ENCODE measurements at places on chromosomes 12 and 14.

- no peak for DNase-seq
Measured at GRCh38 chr12:130559806-130560205, 156.3 kb downstream of the RIMBP2 start.

DNA sequence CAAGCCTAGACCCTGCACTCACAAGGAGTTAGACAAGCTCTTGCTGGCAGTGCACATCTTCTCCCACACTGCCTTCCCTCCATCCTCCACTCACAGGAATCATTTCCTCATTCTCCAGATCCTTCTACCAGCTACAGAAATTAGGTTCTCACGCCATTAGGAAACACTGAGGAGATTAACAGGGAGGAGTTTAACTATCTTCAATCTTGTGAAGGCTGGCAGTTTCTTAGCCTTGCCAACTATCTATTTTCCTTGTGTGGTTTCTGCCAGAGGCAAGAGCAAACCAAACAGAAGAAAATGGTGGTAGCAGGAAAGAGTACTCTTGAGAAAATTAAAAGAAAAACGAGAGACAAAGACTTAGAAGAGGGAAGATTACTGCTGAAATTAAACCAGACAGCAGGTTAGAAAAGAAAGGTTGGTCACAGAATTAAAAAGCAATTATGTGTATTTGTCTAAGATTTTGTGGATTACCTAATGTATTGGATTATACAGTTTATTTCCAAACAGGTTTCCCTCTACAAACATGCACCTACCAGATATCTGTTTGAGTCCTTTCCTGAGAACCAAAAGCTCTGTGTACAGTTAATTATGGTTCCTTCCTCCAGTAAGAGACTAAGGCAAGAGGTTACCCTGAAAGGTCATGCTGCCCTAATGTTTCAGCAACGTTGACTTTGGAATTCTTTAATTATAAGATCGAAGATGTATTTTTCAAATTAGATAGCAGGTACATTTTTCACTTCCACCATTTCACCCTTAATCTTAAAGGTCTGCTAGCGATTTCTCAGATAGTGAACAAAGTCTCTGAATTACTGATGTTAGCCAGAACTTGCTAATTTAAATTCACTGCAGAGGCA, 5.0 kb downstream of the RERG start:
- no peak for DNase-seq

GRCh38 chr12:121246893-121247557, 37.1 kb downstream of the P2RX4 start:
- DNase-seq, result no peak

DNA sequence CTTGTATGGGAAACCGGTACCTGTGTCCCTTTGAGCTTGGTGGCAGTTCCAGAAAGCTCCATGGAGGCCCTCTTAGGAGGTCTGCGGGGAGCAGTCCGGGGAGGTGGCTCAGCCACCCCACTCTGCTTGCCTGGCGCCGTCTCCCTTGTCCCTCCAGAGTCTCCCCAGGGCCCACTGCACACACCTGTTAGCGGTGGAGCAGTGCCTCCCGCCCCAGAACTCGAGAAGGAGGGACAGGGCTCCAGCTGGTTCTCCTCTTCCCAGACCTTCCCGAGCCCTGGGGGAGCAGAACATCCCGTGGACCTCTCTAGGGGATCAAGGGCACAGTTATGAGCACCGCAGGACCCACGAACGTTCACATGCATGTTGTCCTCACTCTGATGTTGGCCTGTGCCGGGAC, 10.8 kb downstream of the ASPG start:
- DNase-seq, result no peak

GRCh38 chr14:100750762-100751699, 24.3 kb downstream of the DLK1 start:
- no peak for DNase-seq

GRCh38 chr12:57027805-57028153, 11.4 kb upstream of the TAC3 start:
- DNase-seq, result no peak

- peak; percentile 98 for DNase-seq
Measured at GRCh38 chr12:120199595-120200306, 1.2 kb downstream of the RPLP0 start.

- DNase-seq, result peak; percentile 82
Measured at GRCh38 chr12:10722905-10723746, at the start of gene YBX3. YBX3 (minus strand) TSS chr12:10723323; CDS start chr12:10723111, 212 bp downstream.

DNA sequence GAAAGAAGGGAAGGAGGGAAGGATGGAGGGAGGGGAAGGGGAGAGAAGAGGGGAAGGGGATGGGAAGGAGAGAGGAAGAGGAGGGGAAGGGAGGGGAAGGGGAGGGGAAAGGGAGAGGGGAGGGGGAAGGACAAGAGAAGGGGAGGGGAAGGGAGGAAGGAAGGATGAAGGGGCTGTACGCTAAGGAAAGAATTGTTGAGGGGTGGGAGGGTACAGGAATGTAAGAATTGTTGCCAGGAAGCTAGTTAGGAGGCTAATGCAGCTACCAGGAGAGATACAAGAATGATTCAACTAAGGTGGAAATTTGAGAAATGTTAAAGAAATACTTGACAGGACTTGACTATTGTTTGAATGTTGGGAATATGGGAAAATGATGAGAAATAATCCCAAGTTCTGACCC, 261.2 kb downstream of the DPF3 start:
- no peak for DNase-seq

DNA sequence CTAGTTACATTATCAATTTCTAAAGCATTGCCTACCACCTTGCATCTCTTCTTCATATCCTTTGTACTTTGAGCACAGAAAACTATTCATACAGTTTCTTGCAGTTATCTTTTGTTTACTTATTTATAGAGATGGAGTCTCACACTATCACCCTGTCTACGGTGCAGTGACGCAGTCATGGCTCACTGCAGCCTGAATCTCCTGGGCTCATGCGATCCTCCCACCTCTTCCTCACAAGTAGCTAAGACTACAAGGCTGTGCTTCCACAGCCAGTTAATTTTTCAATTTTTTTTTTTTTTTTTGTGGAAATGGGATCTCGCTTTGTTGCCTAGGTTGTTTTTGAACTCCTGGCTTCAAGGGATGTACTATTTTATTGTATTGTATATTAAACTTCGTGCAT, 158.0 kb downstream of the TTC6 start:
- no peak for DNase-seq

- DNase-seq, result peak; percentile 73
Measured at GRCh38 chr12:116708826-116709756, 28.8 kb downstream of the SPRING1 start.

GRCh38 chr14:93240678-93241000, 33.6 kb downstream of the UBR7 start:
- DNase-seq, result no peak

DNA sequence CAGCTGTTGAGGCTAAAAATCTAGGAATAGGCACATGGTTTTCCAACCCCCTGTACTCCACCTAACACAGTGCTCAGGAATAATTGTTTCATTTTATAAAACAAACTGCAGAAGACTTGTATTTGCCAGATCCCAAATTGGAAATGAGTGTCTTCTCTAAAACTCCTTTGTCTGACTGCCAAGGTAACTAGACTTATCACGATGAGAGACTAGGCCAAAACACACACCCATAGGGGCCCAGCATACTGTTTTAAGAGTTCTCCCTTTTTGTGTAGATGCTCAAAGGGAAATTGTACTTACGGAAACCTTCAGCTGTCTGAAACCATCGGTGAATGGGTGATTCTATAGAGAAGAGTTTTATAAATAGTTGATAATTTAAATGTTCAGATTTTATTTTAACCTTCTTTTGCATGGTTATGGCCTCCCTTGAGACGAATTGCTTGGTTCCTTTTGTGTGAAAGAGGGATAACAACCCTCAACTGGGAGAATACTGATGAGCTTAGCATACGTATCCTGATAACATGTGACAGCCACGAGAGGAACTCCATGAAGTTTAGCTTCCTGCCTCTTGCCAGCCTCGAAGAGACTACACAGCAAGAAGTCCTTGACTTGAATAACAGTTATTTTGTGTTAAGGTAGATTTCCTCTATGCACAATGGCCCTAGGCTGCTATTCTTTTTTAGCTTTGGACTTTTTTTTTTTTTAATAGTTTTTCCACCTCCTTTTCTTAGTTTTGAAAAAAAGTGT, 103.3 kb downstream of the PELI2 start:
- DNase-seq, result peak; percentile 66

- peak; percentile 56 for DNase-seq
Measured at GRCh38 chr12:9509464-9510161, 98.1 kb downstream of the KLRB1 start.

GRCh38 chr12:28489246-28489645, 299.0 kb downstream of the CCDC91 start:
- DNase-seq, result peak; percentile 56

- DNase-seq, result peak; percentile 37
Measured at GRCh38 chr12:11822081-11822834, 172.8 kb downstream of the ETV6 start.

GRCh38 chr12:32423559-32423958, 24.2 kb downstream of the FGD4 start:
- no peak for DNase-seq

GRCh38 chr12:87201598-87201997, 827.6 kb downstream of the C12orf50 start:
- peak; percentile 17 for DNase-seq

GRCh38 chr14:90281756-90282155, 25.4 kb downstream of the PSMC1 start:
- DNase-seq, result peak; percentile 6

GRCh38 chr12:128790221-128790620, 33.5 kb downstream of the SLC15A4 start:
- no peak for DNase-seq

GRCh38 chr12:6333029-6333428, 8.8 kb downstream of the TNFRSF1A start:
- DNase-seq, result no peak

- DNase-seq, result no peak
Measured at GRCh38 chr14:99213101-99213500, 58.9 kb downstream of the BCL11B start.

DNA sequence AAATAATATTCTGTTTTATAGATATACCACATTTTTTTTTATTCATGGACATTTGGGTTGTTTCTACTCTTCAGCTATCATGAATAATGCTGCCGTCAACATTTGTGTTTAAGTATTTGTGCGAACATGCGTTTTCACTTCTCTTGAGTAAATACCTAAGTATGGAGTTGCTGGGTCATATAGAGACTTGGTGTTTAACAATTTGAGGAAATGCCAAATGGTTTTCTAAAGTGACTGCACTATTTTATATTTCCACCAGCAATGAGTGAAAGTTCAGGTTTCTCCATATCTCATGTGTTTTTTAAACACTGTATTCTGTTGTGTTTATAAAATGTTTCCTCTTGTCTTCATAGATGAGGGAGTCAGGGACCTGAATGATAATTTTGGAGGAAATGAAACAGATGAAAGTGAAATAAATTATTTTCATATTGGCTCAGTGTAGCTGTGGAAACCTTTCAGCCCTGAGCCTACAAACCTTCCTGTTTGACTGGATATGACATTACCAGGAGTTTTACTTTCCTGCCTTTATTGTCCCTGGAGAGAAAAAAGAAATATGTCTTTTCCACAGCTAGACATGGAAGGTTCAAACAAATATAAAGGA, 26.3 kb downstream of the DAAM1 start:
- no peak for DNase-seq

DNA sequence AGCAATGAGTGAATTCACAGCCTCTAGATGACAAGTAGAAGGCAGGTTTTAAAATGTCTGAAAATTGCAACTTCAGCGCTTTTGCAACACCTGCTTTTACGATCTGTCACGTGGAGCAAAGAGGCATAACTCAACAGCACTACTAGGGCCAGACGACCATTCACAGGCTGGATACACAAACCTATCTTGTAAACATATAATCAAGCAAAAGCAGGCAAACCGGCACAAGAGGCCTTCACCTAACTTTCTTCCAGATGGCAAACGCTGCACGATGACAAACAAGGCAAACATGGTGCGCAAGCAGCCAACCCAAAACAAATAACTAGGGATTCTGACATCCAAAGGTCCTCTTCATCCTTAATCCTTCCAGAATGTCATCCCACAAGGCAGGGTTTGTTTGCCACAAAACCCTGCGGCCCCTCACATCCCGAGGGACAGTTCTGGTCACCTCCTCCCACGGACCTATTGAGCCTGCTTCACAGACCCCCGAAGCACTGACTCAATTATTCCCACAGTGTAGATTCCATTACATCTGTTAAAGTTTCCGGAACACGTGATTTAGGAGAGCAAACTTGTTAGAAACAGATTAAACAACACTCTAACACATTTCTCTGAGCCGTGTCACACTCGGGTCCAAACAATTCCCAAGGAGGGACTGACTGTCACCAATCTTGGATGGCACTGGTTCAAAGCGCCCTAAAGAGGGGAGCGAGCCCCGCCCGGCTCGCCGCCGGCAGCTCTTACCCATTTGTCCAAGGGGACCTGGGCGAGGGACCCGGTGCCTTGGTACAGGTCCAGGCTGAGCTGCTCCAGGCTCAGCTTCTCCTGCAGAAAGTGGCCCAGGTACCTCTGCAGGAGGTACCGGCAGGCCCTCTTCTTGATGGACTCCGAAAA, 823 bp downstream of the ATG2B start:
- DNase-seq, result peak; percentile 40

DNA sequence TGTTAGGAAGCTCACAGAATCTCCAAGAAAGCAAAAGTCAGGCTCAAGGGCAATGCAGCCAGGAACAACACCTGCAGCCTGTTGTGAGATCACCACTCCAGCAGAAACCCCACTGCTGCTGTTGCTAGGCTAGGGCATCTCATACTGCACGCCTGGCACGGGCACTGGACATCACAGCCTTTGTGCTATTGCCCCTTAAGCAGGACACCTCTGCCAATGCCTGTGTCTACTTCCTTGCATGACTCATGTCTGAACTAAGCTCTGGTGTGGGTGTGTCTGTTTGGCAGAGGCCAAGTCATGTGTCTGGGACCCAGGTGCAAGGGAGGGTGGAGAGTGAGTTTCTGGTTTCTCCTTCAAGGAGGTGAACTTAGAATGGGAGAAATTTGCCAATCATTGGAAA, 10.0 kb upstream of the DDX47 start:
- peak; percentile 80 for DNase-seq

- no peak for DNase-seq
Measured at GRCh38 chr12:22692964-22693555, 68.1 kb downstream of the ETNK1 start.

DNA sequence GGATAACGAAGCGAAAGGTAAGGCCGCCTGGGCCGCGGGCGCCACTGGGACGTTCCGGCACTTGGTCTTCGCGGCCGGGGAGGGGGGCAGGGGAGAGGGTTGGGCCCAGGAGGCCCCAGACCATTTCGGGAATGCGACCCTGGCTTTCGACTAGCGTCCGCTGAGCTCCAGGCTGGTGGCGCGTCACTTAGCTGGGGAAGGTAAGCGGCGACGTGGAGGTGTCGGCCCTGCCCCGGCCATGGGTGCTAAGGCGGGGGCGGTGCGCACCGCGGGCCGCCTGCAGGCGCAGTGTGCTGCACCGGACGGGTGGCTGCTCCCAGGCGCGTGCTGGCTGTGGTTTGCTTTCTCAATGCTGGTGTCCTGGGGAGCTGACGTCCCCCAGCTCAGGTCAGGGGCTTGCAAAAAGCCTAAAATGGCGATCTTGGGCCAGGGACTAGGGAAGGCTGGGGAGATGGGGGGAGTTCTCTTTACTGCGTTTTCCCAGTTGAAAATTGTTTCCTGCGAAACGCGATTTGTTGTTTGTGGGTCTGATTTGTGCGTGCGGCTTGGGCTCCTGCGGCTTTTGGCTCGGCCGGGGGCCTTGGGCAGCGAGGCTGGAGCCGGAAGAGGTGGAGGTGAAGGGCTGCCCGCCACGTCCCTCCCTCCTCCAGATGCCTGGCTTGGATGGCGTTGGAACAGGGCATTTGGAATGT, 1.2 kb downstream of the HOXC10 start:
- DNase-seq, result no peak

Data from fibroblast of the aortic adventitia (primary cell).